HS-27A (cell line): ENCODE measurements at places on chromosomes 1 and 21.

DNA sequence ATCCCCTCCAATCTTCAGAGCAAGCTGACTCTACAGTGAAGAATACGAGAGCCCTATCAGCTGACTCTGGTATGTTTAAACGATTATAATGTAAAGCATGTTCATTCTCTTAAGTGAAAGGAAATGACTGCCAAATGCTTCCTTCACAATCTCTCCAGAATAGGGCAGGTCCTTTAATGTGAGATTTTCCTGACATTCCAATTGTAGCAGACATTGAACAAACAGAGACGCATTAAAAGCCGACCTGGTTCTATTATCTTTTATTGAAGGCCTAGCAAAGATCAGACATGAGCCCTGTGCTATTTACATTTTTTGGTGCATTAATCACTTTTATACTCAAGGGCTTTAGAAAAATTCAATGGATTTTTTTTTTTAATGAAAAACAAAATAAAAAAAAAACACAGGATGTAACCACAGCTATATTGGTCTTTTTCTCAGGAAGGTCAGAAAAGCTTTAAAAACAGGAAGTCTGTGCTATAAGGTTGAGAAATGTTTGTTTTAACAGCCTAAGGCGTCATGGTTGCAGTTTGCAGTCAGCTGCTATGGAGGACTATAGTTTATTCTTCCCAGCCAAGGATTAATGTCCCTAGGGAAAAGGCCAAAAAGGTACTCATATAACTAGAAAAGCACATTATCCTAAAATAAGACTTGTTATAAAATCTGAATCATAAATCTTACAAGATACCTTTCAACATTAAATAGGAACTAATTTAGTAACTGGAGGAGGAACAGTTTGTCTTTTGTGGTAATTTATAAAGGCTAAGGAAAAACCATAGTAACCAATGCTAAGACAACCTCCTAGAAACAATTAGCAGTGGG is 104.8 kb downstream of the RERE start:
- peak; percentile 73 for DNase-seq

- no peak for DNase-seq
Observed at GRCh38 chr1:74641876-74642275, 31.7 kb downstream of the ERICH3 start.

DNA sequence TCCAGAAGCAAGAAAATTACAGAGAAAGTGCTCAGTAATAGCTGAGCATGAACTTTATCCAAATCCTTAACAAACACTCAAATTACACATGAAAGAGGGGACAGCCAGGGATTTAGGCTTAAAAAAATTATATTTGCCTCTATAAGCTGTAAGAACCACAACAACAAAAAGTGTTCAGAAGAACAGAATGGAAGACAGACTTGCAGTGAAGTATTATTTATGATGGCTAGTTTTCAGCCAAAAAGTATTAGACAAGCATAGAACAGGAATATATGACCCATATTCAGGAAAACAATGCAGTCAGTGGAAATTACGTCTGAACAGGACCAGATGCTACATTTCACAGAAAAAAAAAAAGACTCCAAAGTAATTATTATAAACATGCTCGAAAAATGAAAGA is 1246.3 kb downstream of the NCAM2 start:
- no peak for DNase-seq

DNA sequence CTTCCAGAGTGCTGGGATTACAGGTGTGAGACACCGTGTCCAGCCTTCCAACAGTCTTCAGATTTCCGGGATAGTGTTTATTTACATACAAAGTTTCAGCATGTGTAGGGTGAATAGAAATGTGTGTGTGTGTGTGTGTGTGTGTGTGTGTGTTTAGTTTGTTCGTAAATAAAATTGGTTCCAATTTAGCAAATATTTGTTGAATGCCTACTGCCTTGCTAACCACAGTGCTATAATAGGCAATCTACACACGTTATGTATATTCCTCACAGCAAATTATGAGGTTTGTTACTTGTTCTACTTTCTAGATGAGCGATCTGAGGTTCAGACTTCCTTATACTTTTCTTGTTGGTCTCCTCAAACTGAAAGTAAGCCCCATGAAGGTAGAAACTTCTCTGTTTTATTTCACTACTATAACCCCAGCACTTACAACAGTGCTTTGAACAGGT is 32.8 kb upstream of the EPS15 start:
- no peak for DNase-seq

GRCh38 chr1:247961791-247962190 is 3.2 kb upstream of the OR2AK2 start:
- no peak for DNase-seq

- DNase-seq: no peak
Observed at GRCh38 chr1:24644100-24644384, 940 bp downstream of the SRRM1 start.

GRCh38 chr1:215458104-215458503 is 109.0 kb upstream of the KCTD3 start:
- no peak for DNase-seq

DNA sequence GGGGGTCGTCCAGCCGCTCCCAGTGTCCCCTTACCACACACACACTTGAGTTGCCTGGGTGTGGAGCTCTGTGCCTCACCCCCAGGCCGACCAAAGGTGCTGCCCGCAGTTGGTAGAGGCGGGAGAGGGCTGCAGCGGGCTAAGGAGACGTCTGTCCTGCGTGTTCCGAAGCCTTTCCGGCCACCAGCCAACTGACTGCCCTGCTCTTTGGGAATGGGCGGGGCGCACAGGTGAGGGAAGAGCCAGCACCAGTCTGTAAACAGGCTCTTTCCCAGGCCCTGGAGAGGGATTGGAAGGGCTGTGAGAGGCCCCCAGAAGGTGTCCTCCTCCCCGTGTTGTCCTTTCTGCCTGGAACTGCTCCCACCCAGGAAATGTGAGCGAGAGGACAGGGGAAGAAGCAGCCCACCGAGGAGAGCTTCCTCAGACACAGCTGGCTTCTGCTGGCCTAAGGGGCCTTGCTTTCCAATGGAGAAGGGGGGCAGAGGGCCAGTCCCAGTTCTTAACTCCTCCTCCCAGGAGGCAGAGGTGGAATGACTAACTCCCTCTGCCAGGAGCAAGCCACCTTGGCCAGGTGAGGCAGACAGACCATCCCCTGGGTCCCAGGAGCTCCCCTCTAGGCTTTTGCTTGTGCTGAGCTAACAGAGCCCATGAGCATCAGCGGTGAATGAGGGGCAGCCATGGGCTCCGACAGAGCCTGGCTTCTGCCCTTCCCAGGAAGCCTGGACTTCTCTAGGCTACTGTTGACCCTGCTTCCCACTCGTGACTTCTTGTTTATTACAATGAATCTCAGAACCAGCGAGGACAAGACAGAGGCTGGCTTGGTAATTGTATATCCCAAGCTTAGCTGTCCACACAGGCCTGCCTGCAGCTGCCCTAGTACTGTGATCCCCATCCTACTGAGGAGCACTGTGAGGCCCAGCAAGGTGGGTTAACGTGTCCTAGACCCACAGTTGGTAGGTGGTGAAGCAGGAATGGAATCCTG is 158.1 kb upstream of the COA6 start:
- no peak for DNase-seq

DNA sequence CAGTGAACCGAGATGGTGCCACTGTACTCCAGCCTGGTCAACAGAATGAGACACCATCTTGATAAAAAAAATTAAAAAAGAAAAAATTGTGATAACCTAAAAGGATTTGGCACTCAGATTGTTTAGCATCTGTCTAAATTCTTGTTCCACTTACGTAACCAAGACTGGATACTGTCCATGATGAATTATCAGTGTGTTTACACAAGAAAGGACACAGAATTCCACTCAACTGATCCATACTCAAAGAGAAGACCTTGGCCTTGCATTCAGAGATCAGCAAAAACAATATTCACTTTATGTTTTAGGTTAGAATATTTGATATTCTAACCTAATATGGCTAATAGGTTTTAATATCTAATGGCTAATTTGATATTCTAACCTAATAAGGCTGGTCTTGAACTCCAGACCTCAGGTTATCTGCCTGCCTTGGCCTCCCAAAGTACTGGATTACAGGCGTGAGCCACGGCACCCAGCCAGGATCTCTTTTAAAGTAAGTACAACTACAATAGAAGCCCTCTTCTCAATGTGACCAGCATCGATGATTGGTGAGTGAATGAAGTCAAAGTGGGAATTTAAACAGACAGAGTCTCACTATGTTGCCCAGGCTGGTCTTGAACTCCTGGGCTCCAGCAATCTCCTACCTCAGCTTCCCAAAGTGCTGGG is 43.1 kb upstream of the COX20 start:
- no peak for DNase-seq

- DNase-seq: no peak
Observed at GRCh38 chr1:48943826-48944225, 167.1 kb upstream of the BEND5 start.

- DNase-seq: no peak
Observed at GRCh38 chr1:175400766-175401165, 208.2 kb upstream of the KIAA0040 start.

- no peak for DNase-seq
Observed at GRCh38 chr1:101915597-101915996, 81.1 kb downstream of the OLFM3 start.

DNA sequence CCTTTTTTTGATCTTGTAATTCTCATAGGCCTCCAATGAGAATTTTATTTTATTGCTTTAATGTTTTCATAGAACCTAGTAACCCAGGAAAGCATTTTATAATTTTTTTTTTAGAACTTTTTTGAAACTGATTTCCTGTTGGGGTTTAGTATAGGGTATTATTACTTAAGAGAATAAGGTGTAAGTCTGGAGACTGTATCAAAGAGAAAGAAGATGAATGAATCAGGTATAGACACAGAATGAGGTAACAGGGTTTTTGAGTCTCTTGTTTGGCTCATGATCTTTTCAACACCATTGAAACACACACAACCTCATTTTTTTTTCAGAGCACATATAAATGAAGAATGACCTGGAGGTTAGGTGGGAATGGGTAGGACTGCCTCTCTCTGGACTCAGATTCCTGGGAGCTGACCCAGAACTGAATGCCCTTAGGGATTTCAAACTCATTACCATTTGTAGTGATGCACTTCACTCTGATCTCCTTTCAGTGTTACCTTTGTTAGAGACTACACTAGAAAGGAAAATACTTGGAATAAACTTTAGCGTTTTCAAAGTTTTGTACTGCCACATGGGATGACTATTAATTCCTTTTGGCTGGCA is 51.0 kb downstream of the EPB41 start:
- DNase-seq: no peak

DNA sequence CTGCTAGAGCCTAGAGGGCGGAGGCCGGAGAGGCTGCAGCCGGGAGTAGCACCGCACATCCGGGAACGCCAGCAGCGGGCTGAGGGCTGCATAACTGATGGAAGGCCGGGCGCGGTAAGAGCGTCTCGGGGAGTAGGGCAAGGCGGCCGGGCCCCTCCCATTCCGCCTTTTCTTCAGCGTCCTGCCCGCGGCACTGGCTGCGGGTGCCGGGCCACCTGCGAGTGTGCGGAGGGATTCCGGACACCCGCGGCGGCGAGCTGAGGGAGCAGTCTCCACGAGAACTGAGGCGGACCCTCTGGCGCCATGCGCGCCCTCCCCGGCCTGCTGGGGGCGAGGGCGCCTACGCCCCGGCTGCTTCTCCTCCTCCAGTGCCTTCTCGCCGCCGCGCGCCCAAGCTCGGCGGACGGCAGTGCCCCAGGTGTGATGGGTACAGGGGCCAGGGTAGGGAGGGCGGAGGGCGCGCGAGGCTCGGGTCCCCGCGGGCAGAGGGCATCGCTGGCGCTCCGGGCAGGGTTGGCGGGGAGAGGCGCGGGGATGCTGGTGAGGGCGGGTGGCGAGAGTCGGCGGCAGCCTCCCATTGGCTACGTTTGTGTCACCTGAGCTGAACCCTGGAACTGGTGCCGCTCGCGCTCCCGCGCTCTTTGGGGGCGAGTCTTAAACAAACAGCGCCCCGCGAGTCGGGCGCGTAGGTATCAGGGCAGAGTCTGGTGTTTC is 334.4 kb downstream of the SRGAP2C start:
- DNase-seq: peak; percentile 27

DNA sequence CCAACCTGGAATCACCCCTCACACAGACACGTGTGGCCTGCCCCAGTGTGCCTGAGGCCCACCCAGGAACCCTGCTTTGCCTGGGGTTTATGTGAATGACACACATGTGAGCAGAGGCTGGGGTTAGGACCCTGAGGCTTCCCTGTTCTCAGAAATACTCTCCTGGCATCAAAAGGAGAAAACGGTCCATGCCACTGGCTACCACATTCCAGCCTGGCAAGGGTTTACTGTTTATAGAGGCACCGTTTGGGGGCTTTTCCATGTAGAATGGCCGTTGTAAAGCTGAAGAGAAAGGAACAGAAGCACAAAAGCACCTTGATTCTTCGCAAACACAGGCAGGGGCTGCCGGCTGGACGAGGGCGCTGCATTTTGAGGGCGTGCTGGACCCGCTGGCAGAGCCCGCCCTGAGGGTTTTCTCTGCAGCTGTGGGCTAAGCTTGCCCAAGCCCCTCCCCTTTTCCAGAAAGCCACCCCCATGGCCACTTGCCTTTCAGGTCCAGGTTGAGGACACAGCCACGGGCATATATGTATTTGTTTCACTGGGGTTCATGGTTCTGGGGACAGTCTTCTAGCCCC is 13.0 kb downstream of the TFF3 start:
- DNase-seq: no peak

DNA sequence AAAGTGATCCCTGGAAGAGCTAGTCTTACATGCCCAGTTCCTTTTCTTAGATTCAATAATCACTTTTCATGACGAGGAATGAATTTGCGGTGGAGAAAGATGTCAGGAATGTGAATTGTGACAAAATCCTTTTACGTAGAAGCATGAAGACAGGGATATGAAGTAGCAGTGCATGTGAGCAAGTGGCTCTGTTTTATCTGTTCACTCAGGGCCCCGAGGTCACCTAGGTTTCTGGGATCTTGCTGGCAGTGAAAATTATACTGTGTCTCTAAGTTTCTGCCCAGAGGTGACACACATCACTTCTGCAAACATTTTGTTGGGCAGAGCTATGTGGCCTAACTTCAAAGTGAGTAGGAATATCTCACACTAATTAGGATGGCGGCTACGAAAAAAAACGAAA is 79.3 kb downstream of the USP25 start:
- no peak for DNase-seq

- DNase-seq: no peak
Observed at GRCh38 chr1:113191579-113192076, 118.6 kb downstream of the LRIG2 start.

- DNase-seq: no peak
Observed at GRCh38 chr1:92446546-92446945, 40.2 kb downstream of the GFI1 start.

DNA sequence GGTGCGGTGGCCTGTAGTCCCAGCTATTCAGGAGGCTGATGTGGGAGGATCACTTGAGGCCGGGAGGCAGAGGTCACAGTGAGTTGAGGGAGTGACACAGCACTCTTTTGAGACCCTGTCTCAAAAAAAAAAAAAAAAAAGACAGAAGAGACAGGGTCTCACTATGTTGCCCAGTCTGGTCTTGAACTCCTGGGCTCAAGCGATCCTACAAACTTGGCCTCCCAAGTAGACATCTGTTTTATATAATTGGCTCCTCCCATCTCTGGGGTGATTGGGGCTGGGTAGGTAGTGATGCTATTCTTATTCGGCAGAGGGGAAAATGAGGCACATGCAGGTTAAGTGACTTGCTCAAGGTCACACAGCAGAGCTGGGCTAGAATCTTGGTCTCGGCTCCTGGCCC is 23.6 kb upstream of the VPS13D start:
- no peak for DNase-seq

GRCh38 chr1:96475903-96476302 is 245.7 kb upstream of the PTBP2 start:
- no peak for DNase-seq

GRCh38 chr1:53142226-53142853 is at the start of gene SLC1A7:
TSS of gene SLC1A7 (minus strand) at chr1:53142638. CDS start at chr1:53142449, 189 bp downstream.
- no peak for DNase-seq
